Activated effector memory CD4-positive, alpha-beta T cell treated with Interleukin-2 at 50 U/mL for 16 hours (primary cell): ENCODE measurements at places on chromosomes 1 and 21.

- DNase-seq = no peak
These were observed 4.7 kb upstream of the NDUFS5 start for GRCh38 chr1:39021426-39021825.

DNA sequence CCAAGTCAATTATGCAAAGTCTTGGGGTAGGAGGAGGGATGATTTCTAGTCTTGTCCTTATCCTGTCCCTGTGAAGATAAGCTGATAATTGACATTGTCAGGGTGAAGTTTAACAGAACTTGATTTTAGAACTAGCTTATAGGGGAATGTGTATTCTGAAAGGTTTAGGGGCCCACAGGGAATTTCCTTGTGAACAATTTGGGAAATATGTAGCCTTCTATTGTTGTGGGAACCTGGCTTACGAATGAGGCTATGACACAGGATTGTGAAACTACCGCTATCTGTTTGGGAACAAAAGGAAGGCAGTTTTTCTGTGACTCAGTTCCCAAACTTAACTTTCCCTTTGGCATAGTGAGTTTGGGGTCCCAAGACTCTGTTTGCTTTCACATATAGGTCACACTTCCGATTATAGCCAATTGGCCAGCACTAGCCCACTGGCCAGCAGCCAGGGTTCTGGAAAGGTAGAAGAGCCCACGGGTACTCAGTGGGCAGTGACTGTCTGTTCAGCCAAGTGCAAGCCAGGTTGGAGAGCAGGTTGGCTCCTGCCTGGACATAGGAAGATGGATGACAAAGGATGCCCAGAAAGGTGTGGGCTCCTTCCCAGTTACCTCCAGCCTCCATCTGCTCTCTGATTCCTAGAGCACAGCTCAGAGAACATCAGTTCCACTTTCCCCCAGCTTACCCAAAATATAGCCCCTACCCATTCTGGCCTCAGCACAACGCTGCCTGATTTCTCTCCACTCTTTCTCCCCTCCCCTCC, 35.5 kb downstream of the H3-3A start:
- DNase-seq = no peak

DNA sequence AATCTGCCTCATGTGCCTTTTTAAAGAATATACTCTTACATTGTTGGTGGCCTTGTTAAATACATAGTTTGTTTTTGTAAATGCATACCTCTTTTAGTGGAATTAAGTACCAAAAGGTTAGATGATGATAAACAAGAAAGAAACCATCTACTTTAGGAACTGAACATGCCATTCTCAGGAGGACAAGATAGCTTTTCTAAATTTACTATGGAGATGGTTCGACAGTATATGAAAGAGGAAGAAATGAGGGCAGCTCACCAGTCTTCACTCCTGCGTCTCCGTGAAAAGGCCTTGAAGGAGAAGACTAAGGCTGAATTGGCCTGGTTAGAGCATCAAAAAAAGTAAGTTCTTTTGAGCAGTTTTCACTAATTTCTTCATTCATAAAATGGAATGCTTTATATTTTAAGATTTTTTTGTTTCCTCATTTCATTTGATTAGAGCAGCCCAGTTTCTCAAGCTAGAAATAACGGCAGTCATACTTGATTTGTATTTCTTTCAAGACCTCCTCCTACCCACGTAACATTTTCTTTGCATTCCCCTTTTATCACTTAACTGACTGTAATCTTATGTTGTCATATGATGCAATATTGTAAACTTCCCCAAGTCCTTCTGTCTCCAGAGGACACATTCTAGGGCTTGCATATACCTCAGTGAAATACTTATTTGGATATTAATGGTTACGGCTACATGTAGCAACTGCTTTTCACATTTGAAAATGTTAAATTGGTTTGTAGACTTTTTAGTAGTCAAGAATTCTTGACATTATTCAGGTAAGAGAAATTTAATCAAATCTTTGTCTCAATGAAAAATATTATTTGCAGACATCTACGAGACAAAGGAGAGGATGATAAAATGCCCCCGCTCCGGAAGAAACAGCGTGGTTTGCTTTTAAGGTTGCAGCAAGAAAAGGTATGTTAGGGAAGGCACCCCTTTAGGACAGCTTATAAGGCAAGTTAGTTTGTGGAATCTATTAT, 99.3 kb downstream of the CEP350 start:
- DNase-seq = no peak

DNA sequence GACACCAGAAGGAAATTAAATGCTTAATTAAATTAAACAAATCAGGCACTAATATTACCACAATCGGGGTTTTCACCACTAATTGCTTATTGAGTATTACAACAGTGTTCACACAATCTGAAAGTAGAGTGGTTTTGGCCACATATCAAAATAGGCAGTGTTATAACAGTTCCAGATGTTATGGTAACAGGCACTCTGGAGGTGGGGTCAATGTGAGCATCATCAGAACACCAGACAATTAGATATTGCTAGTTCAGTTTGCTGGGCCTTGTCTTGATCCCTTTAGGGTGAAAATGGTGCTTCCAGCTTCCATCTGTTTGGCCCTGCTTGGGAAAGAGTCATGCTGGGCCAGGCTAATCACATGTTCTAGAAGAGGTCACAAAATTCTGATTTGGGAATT, 14.5 kb upstream of the DDAH1 start:
- DNase-seq = no peak

DNA sequence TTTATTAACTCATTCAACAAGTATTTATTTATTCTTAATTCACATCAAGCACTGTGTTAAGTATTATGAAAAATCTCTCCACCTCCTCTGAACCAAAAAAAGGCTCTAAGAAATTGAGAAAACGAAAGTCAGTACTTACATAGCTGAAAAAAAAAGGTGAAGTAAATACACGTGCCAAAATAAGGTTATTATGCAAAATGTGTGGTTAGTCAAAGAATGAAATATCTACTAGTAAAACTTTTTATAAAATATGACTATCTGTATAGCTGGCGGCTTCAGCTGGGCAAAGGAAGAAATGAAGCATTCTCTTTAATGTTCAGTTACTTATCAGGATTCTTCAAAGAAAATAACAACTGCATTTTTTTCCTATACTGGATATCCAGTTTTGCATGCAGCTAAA, 35.5 kb upstream of the ASPM start:
- no peak for DNase-seq

GRCh38 chr1:178165196-178165595, 71.3 kb downstream of the RASAL2 start:
- no peak for DNase-seq

DNA sequence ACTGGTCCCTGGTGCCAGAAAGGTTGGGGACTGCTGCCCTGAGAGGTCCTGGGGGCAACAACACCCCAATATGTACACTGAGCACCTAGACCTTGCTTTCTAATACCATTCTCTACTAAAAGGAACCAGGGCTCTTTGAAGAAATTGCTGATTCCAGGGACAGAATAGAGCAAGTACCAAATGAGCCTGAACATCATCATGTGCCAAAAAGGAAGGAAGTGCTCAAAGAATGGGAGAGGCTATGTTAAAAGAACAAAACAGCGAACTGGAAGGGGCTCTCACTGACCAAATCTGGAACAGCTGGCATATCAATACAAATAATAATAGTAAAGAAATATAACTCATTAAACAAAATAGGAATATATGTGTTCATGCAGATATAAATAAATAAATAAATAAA, 50.8 kb downstream of the PIK3R3 start:
- DNase-seq = no peak

DNA sequence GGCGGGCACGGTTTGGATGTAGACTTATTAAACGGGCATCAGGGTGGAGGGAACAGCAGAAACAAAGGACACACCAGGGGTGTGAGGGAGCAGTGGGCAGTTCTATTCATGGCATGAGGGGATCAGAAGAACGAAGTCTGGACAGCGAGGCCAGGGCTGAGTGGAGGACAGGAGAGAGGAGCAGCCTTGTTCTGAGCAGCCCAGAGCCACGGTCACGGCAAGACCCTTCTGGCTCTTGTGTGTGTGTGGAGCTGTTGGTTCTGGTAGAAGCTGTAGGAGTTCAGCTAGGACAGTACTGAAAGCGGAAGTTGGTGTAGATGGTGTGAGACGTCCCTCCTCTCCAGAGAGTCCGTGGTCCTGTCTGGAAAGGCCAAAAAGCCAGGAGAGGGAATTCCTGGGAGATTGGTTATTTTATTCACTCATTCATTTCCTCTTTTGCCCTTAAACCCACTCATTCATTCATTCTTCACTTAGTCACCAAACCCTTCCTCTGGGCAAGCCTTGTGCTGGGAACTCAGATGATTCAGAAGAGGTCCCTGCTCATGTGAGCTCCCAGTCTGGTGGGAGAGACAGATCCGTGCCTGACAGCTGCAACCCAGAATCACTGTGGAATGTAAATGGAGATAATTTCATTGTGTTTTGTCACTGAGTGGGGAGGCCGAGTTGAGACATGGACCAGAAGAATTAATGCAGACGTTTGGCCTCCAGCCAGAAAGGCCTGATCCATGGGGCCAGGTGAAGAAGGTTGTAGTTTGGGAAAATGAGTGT, 4.1 kb upstream of the ACOT11 start:
- DNase-seq = no peak
